ENCODE measurements at places on chromosomes 5 and 9.
A peak's percentile ranks its signal among the peaks of the same experiment; 100 is the strongest.

DNA sequence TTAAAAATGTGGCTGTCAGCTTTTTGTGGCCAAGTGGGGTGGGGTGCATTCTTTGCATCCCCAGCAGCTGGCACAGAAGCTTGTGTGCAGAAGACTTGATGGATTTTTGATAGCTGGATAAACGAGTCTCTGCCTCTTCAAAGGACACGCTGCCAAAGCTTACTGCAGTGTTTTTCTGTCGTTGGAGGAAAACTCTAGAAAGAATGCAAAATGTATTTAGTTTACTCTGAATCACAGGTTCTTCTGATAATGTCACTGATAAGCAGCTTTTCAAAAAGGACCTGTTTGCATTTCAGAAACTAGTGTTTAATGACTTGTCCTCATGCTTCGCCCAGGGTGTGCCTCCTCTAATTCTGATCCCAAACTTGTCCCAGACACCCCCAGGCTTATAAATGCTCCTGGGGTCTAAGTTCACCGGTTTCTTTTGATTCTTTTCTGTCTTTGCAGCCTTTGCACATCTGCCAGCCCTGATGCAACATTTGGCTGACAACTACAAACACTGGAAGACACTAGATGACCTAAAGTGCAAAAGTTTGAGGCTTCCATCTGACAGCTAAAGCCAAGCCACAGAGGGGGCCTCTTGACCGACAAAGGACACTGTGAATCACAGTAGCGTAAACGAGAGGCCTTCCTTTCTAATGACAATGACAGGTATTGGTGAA is 66.0 kb downstream of the WDR41 start:
- no peak for DNase-seq

DNA sequence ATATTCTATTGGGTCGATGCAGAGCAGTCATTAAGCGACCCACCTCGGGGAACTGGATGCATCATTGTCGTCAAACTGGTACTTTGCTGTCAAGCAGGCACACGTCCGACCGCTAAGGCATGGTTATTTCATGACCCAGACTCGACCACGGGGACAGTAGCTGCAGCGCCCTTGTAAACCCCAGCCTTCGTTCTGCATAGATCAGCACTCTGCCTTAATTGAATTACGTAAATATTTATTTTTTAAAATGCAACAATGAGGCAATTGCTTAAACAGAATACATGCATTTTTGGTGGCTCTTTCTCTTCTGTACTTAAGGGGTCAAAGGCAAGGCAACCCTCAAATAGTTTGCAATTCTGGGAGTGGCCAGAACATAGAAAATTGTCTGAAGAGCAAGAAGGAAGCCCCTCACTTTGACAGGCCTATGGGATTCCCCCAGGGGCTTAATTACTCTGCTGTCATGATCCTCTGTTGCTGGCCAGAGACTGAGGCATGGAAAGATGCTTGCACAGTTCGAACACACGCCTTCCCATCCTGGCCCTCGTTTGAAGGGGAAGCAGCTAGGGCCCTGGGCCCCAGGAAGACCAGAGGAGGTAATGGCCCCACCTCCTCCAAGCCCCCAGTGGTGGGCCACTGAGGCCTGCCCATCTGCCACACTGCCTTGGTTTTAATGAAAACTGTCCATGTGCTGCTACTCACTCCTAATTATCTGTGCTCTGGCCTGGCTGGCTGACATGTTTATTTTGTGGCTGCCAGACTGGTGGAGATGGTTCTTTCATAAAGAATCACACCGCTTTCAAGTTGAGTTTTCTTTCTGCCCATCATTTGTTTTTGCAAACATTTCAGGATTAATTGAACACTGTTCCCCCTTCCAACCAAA is 169.7 kb upstream of the MAST4 start:
- no peak for DNase-seq

DNA sequence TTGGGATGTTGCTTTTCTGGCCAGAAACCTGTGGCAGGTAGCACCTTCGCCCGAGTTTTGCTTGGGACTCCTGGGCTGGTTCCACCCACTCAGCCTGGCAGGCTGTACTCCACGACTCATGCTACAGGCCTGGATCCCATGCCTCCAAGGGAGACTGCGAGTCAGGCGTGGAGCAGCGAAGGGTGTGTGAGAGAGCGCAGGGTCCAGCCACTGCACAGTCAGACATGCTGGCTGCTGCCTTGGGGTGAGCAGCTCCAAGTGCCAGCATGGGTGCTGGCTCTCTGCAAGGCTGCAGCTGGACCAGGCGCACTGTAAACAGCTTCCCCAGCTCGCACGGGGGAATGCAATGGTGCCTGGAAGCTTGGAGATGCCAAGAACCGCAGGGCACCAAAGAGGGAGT is 249.6 kb upstream of the EDIL3 start:
- DNase-seq, result no peak

GRCh38 chr9:1647776-1648175 is 367.4 kb upstream of the SMARCA2 start:
- DNase-seq, result no peak

- no peak for DNase-seq
Observed at GRCh38 chr5:54832858-54833257, 152.5 kb downstream of the ESM1 start.

DNA sequence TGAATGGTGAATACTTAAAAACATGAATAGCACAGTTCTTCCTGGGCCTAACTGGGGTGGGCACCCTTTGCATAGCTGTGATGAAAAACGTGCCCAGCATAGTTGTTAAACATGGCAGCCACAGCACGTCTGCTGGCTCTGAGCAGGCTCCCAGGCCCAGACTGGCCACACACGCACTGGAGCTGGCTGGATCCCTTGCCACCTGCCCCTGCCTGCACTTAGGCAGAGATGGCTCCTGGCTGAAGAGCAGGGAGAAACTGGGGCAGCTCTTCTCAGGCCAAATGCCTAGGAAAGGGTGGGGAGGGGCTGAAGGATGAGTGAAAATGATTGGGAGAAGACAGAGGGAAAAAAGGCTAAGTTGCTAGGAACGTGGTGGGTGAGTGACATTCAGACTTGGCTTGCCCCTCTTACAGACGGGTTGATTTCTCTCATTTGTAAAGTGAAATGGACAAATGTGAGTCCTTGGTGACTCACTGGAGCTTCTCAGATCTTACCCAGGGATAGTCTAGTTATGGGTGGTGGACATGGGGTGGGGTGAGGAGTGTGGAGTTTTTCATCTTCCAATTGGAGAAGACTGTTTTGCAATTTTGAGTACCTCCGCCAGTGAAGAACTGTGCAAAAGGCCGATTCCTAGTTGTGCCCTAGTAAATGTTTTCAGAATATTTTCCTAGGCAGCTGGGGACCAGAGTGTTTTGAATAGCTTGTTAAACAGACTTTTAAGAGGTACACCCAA is 42.4 kb downstream of the TRIO start:
- DNase-seq, result no peak

DNA sequence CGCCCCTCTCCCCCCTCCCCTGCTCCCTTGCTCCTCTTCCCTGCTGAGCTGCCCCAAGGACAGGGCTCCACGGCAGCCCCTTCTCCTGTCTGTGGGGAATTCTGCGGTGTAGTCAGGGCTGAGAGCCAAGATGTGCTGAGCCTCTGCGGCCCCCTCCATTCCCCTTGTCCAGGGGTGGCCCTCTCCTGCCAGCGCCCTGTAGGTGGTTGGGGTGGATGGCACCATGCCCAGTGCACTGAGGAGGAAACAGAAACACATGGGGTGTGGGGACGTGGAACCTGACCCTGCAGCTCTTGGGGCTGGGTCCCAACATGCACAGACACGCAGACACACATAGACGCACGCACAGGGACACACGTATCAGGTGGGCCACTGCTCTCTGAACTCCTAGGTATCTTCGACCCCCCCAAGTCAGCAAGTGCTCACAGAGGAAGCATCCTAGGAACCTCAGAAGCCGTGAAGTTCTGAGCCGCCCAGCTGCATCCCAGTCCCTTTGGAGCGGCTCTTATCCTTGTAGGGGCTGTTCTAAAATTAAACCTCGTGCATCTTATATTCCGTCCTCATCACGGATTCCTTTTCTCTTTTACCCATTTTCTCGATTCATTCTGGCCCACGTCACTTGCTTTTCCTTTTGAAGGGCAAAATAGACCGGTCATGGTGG is 64.8 kb downstream of the HMCN2 start:
- DNase-seq, result no peak

DNA sequence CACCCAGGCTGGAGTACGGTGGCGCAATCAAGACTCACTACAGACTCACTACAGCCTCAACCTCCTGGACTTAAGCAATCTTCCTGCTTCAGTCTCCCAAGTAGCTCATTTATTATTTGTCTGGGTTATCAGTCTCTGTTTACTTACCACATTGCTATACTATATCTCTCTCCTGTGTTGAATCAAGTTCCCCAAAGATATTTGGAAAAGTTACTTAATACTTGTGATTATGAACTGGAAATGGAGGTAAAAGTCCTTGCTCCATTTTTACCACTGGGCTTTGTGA is 55.6 kb downstream of the ANGPTL2 start:
- no peak for DNase-seq

DNA sequence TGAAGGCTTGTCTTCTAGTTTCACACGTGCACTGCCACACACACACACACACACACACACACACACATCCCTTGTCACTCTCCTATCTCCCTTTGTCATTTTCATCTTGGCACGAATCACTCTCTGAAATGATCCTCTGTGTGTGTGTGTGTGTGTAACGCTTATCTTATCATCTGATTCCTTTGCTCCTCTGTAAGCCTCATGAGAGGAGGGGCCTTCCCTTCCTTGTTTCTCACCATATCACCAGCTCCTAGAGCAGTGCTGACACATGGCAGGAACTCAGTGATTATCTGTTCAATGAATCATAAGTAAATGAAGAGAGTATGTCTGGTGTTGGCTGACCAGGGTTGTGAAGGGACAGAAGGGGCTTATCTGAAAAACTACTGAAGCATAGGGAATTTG is 53.3 kb downstream of the PDE4D start:
- no peak for DNase-seq

DNA sequence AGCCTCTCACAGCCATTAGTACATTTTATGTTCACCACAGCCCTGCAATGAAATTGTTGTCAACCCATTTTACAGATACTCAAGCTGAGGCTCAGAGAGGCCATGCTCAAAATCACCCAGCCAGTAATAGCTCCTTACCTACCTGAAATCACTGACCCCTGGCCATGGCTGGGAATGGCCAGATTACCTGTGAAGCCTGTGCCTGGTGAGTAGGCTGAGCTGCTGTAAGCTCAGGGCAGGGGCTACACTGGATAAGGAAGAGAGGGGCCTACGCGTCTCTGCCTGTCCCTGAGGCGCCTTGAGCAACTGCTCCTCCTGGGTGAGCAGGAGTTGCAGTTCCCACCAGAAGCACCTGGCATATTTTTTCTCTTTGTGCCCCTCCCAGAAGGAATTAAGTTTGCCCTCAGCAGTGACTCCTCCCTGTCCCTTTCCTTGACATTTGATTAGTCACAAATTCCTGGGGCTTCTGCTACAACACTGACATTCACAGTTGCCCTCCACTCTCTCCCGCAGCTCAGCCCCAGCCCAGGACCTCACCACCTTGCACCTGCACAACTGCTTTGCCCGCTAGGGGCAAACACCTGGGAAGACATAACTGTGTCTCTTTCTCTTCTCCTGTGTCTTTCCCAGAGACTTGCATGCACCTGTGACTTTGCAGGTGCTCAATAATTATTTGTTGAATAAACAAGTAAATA is 5.7 kb downstream of the CLTB start:
- DNase-seq, result peak; percentile 66

DNA sequence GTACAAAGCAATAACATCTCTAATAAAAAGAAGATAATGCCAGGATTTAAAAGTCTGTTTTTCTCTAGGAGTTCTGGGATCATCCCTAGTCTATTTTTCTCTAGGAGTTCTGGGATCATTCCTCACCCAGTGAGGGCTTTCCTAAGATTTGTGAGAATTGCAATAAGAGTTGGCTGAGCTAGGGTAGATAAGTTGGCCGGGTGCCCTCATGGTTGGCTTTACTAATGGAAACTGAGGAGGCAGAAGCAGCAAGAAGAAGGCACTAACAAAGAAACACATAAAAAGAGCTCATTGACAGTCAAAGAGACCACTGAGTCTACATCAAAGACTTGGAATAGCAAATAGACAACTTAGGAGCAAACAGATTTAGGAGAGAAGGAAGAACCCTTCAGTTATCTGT is 4.2 kb downstream of the SLC1A3 start:
- no peak for DNase-seq

DNA sequence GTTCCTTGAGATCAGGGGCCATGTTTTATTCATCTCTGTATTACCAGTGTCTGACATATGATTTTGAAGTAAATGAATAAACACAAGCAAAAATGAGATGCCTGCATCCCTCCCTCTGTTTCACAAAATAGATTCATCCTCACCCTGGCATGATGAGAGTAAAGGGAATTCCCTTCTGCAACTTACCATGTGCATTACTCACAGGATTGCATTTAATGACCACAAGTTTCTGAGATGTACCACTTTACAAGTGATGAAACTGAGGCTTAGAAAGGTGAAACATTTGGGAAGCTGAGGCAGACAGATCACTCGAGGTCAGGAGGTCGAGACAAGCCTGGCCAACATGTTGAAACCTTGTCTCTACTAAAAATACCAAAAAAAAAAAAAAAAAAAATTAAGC is 74.2 kb upstream of the TNFSF8 start:
- DNase-seq, result no peak

GRCh38 chr5:33379757-33380156 is 61.0 kb upstream of the TARS1 start:
- no peak for DNase-seq

DNA sequence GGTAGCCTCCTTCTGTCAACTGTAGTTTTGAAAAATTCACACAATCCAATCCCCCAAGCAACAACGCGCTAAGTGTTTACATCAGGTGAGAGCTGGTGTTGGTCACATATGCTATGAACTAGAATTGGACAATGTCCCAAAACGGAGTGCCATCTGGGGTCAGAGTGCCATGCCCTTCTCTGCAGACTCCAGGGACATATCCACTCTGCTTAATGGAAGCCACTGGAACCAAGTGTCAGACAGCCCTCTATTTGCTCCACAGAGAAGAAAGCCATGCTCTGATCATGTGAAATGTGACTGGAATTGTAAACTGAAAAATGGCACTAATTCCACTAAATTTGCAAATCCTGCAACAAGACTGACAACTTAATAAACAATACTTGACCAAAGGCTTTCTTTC is 12.2 kb downstream of the ABCA1 start:
- no peak for DNase-seq

GRCh38 chr5:83645936-83646335 is 74.7 kb downstream of the HAPLN1 start:
- DNase-seq, result no peak

- no peak for DNase-seq
Observed at GRCh38 chr5:96031811-96032261, 70.2 kb upstream of the ELL2 start.

DNA sequence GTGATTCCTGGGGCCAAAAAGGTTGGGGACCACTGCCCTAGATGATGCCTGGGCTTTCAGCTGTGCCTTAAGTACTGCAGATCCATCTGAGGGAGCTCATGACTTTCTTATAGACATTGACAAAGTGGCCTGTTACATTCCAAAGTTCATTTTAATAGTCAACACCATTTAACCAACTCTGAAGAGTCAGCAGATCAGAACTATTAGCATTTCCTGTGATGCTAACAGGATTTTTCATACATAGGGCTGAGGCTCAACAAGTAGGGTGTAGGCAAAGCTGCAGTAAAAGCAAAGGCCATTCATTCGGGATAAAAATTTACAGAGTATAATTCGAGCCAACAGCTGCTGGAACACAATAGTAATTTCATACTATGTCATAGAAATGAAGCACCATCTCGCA is 105.4 kb downstream of the LPAR1 start:
- DNase-seq, result no peak

GRCh38 chr5:53453898-53454718 is 26.3 kb upstream of the FST start:
- DNase-seq, result no peak

- DNase-seq, result no peak
Observed at GRCh38 chr5:75630875-75631274, 19.6 kb downstream of the ANKDD1B start.

GRCh38 chr5:966345-966710 is 42.3 kb upstream of the NKD2 start:
- DNase-seq, result no peak

All from lower leg skin (tissue), 4 donors.